ENCODE measurements at places on chromosomes 16 and 17.

DNA sequence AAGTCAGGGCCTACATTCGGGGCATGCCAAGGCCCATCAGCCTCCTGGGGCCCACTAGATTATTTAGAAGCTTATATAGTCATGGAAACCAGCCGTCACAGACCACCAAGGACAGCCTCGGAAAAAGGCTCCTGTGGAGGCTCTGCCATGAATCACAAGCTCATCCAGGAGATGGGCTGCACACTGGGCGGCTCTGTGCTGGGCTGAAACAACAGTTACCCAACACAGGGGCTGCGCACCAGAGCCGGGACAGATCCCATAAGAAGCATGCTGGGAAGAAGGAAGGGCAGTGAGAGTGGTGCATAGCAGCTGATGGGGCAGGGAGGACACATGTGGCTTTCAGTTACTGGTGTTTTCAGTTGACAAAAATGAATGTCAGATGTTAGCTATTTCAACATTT, 67.7 kb upstream of the GSG1L start:
- DNase-seq = no peak

DNA sequence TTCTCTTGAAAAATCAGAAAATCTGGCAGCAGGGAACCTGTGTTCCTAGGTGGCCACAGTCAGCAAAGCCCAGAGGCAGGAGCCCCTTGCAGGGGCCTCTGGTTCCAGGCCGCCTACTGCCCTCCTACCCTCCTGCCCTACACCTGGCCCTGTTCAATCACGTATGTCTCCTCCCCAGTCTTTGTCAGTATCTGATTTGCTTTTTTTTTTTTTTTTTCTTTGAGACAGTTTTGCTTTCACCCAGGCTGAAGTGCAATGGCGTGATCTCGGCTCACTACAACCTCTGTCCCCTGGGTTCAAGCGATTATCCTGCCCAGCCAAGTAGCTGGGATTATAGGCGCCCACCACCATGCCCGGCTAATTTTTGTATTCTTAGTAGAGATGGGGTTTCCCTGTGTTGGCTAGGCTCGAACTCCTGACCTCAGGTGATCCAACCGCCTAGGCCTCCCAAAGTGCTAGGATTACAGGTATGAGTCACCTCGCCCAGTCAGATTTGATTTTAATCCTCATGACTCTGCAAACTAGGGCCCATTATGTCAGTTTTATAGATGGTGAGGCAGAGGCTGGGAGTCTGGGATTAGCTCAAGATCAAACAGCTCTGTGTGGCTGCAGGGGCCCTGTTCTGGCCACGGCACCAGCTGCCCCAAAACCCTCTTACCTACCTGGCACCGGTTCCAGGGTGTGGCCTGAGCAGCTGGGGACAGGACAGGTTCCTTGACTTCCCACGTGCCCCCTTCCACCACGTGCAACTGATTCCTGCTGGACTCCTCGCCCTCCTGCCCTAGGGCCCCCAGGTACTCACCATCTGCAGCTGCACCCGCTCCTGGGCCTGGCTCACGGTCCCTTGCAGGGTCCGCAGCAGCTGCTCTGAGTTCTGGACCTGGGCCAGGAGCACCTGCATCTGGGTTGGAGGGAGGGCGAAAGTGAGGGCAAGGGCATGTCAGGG, 14.7 kb downstream of the RABEP2 start:
- no peak for DNase-seq

DNA sequence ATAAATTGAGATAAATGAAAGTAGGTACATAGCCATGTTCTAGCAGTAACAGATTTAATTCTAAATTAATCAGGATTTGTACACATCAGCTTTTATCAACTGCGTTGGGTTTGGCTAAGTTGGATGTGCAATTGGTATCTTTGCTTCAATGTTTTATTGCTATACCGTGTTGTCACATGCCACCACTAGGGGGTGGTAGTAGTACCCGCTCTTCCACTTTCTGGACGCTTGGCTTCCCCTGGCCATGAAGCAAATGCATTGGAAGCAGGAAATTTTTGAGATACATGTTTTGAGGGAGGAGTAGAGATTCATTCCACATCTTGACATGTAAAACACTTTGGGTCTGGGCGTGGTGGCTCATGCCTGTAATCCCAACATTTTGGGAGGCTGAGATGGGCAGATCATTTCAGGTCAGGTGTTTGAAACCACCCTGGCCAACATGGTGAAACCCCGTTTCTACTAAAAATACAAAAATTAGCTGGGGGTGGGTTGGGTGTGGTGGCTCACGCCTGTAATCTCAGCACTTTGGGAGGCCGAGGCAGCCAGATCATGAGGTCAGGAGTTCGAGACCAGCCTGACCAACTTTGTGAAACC, 58.6 kb downstream of the EMP2 start:
- DNase-seq = peak; percentile 78

DNA sequence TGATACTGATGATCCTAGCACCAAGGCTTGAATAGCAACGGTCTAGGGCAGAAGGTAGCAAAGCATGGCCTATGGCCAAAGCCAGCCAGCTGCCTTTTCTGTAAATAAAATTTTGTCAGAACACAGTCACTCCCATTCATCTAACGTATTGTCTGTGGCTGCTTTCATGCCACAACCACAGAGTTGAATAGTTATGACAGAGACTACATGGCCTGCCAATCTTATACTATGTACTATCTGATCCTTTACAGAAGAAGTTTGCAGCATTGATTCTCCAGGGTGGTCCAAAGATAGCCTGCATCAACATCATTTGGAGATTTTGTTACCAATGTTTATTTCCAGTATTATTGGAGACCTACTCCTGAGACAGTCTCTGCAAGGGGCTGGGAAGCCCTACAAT, 19.9 kb upstream of the MMD start:
- no peak for DNase-seq

DNA sequence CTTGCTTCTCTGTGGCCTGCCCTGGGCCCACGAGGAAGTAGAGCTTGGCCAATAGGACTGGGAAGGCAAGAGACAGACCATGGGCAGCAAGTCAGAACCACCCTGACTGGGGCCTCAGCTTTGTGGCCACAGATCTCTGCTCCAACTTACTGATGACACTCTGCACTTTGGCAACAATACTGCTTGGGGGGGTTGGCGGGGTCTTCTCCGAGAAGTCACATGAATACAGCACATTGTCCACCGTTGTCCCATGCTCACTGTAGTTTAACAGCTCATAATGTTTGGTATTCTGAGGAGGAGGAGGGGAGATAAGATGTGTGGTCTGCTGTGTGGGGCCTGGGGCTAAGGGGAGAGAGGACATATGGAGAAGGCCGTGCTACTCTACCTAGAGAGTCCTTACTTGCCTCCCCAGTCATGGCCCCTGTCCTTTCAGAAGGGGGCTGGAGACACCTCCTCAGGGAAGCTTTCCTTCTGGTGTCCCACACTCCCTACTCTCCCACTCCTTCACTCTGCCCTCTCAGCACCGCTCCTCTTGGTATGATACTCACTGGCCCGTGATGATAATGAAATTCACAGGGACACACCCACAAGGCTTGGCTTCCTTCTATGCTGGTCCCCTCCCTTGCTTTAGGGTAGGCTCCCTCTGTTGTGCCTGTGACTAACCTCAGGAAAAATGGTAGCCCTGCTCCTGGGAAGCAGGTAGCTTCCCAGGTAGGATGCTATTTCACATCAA, 4.0 kb upstream of the DHRS13 start:
- DNase-seq = no peak

DNA sequence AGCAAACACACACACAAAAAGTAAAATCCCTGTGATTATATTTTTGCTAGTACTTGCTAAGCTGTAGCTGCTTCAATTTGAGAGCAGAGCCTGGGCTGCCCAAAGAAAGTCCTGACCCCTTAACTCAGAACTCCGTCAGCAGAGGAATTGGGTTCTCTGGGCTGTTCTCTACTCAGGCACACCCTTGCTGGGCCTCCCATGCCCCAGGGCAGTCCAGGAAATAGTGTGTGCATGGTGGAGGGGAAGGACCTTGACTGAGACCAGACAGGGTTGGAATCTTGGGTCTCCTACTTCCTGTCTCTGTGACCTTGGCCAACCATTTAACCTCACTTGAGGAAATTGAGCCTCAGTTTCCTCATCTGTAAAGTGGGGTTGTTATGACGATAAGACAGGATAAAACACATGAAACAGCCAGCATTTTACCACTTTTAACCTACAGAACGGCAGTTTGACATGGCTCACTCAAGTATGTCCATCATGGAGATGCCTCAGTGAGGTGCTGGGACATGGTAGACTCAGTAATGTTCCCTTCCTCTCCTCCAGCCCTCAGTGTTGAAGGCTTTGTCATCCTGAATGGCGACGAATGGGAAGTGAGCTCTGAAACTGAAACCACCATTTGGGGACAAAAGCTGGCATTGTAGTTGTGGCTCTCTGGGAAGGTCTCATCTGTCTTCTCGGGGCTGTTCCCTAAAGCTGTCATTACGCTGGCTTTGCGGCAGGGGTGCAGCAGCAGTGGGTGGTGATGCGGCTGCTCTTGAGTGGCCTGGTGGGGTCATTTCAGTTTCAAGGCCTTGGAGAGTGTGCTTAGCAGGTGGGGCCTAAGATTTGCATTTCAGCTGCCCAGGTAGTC, 74.9 kb downstream of the CMIP start:
- DNase-seq = no peak

DNA sequence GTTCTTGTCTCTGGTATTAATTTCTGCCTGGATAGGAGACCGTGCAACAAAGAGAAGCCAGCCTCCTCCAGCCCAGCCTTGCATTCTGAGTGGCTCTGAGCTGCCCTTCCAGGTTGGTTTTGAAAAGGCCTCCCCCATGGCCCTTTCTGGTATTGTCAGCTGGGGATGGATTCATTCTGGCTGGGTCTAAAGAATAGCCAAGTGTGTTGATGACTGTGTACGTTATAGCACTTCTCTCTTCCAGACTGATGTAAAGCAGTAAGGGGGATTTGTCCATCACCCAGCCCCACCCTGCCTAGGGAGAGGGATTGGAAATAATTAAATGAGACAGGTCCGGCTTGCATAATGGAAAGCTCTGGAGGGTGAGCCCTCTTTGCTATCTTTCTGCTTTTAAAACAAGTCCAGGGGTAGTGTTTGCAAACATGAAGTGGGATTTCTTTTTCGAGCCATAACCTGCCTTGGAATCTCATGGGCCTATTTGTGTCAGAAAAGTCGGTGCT, 146.4 kb downstream of the MSI2 start:
- DNase-seq = no peak

GRCh38 chr17:9406046-9406606, 169.5 kb downstream of the STX8 start:
- no peak for DNase-seq

DNA sequence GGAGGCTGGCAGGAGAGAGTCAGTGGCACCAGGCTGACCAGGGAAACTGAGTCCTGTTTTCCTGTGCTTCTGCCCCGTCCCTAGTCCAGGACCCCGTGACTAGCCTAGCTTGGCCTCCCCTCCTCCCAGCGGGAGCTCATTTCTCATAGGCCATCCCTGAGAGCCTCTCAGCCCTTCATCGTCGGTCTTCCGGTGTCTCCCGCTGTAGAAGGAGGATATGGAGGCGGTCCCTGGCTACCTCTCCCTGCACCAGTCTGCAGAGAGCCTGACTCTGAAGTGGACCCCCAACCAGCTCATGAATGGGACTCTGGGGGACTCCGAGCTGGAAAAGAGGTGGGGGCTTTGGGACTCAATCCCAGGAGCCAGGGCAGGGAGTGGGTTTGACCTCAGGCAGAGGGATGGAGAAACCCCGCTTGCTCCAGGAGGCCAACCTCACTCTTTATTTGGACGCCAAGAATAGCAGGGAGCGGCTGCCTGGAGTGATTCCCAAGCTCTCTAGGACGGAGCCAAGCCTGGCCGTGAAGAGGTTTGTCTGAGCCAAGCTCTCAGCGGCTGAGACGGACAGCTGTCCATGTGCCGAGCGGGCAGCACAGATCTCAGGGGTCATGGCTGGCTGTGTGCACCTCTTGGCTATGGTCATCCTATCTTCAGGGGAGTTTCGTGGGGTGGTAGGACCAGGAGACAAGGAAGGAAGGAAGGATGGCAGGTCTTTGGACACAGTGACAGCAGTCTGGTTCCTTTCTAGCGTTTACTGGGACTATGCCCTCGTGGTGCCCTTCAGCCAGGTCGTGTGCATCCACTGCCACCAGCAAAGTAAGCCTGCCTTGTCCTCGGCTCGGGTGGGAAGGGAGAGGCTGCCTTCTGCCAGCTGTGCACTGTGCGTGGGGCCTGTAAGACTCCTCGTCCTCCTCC, 26.8 kb downstream of the SGSM2 start:
- DNase-seq = no peak

DNA sequence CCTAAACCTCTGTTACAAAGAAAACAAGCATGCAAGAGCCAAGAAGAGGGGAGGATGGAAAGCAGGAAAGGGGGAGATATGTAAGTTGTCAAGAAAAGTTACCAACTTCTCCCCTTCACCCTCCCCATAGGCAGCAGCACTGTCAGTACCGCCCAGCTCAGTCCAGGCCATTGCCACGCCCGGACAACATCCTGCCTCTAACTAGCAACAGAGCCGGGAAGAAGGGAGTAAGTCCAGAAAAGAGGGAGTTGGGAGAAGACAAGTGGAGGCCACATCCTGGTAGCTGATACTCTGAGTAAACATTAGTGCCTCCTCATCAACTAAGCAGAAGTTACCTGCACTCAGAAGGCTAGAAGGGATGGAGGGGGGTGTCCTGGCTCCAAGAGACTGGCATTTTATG, 113.6 kb downstream of the SMG6 start:
- DNase-seq = no peak

GRCh38 chr16:79871906-79872305, 271.4 kb upstream of the MAF start:
- DNase-seq = no peak

- no peak for DNase-seq
Measured at GRCh38 chr16:88613293-88613692, 25.1 kb upstream of the IL17C start.

GRCh38 chr17:78974635-78975591, 4.8 kb downstream of the LGALS3BP start:
- DNase-seq = peak; percentile 28

GRCh38 chr16:56237451-56237930, 46.2 kb downstream of the GNAO1 start:
- no peak for DNase-seq

- no peak for DNase-seq
Measured at GRCh38 chr16:68406458-68407152, 41.7 kb downstream of the SMPD3 start.

DNA sequence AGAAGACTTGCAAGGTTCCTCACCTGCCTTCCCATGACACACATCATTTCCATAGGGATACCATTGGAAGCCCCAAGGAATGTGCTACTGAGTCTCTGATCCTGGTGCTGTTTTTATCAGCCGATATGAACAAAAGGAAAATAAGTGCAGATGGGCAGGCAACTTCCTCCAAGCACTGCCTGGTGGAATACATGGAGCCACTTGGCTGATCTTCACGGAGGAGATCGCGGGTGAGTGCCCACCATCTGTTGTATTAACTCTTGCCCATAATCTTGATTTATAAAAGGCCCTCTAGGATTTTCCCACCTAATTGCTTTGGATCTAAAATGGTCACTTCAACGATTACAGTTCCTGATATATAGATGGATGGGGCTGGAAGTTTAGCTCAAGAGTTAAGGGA, 24.7 kb upstream of the CDRT15 start:
- DNase-seq = no peak

DNA sequence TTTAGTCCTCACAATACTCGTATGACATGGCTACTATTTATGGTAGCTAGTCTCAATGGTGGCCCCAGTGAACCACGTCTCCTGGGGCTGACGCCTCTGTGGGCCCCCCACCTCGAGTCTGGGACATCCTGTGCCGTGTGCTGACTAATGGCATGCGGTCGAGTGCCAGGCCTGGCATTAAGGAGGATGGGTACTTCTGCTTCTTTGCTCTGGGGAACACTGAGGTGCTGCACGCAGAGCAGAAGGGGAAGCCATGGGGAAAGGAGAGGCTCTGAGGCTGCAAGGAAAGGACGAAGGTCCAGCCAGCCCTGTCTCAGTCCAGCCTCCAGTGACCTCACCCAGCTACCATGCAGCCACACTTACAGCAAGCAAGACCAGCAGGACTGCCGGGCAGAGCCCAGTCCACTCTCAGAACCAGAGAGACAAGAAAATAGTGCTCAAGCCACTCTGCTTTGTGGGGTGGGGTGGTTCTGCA, 5.7 kb upstream of the MPRIP start:
- DNase-seq = no peak
